ENCODE measurements at places on chromosomes 12 and 14.

GRCh38 chr14:86321151-86321550 lies 791.2 kb downstream of the FLRT2 start:
- no peak for DNase-seq

DNA sequence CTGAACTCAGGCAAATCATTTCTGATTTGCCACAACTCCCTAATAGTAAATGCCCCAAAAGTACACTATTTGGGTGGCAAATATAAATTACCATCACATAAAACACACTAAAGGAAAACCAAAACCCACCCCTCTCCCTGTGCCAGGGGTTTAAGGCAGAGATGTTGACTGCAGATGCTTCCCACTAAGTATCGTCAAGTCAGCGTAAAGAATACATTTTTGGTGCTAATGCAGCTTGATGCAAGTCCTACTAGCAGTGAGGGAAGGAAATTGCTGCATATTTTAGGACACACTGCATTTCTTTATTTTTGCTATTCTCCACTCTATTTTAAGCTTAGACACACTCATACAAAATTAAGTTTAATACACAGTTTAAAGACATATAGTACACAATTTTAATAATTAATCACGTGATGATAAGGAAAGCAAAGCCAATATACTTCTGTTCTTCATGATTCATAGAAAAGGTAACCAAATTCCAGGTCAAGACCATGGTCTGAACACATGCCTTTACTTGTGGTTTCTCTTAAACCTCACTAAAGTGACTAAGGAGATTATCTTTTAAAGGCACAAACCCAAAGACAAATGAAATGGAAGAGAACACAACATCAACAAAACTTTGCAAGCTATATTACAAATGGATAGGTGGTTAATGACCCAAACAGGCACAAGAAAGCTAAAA lies 162.2 kb downstream of the STXBP6 start:
- DNase-seq = no peak

- no peak for DNase-seq
Measured at GRCh38 chr12:7844116-7844515, 28.6 kb downstream of the SLC2A14 start.

GRCh38 chr14:25049093-25049567 lies 817 bp downstream of the STXBP6 start:
- no peak for DNase-seq
